ENCODE measurements at places on chromosomes 2 and 18.

DNA sequence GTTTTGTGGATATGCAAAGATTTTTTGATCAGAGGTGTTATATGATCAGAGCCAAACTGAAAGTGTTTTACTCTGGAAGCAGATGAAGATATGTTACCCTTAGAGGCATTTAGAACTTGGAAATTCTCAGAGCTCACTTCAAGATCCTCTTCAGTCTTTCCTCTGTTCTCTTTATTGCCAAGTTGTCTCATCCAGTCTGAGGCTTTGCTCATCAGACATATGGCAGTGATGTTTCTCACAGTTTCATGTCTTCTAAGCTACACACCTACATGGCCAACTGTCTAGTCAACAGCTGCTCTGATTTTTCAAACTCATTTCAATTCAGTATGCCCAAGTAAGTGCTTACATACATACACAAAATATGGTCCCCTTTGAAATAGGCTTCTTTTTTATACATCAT is 1504.3 kb upstream of the PIK3C3 start:
- no peak for DNase-seq

DNA sequence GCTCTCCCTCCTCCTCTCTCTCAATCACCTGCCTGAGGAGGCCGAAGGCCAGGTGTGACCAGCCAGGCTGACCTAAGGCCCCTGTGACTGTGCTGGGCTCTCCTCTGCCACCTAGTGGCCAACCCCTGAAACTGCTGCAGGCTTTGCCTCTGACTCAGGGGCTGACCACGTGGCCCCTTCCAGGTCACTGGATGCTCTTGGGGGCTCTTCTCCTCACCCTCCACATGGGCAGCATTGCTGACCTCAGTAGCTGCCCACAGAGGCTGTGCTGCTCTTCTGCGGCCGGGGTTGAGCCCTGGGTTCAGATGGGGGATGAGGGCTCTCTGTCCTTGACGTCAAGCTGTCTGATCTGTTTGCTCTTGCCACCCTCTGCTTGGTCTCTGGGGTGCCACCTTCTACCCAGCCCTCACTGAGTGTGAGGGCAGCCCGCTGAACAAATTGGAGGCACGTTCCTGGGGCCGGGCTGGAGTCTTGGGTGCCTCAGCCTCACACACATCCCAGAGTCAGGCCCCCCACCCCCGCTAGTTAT is 122.7 kb downstream of the TWIST2 start:
- no peak for DNase-seq

DNA sequence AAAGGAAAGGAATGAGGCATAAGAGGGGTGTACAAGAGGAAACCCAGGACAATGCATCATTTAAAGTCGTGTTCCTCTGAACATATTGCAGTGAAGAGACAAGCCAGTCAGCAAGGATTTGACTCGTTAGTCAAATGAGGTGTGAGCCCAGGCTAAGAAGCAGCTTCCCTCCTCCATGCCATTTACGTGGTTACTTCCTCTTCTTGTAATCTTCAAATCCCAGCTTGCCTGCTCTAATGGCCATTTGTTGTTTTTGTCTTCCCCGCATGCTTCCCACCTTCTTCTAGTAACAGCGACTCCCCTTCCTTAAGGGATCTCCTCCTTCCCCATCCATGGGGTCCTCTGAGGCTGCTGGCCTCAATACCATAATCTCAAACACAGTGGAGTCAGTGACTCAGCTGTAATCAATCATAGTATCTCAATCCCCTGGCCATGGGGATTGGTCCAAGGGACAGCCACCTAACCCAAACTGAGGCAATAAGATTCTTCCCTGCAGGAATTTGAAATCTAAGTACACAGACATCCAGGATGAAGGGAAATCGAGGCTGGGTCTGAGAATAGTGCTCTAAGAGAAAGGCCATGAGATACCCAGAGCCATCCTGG is 37.6 kb downstream of the SLC14A1 start:
- DNase-seq = no peak

DNA sequence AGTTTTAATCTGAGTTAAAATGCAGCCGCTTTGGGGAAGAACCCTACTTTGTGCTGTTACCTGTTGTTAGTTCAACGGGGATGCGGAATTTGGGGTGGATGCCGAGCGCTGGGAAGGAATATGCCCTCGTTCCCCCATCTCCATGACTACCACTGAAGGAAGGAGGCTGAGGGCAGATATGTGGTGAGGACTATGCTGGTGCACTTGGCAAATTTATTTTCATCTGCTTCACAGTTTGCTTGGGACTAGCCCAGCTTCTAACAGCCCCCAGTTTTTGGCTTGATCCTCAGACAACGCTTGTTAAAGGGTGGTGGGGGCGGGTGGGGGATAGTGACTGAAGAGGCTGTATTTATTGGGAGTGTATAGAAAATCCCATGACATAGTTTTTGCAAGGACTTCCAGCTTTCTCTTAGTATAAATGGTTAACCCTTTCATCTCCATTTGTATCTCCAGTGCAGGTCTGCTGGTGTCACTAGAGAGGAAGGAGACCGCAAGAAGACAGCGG is 100.8 kb downstream of the COLEC12 start:
- DNase-seq = no peak

GRCh38 chr2:43444989-43445645 is 150.7 kb downstream of the THADA start:
- DNase-seq = no peak

GRCh38 chr2:232328516-232329460 is 49.8 kb upstream of the ALPP start:
- DNase-seq = no peak

Measured in mesenteric fat pad (tissue), 1 donor.